ENCODE measurements at places on chromosomes 3 and 15. TPM values are rescaled to one million over a fixed set of nuclear protein-coding genes. Genes with fewer than 3 reads are reported as not detected.

- no peak overlapping the region for H3K4me3 ChIP-seq
- DNase-seq, result no peak
- no peaks in the 10 kb centered on the region for H3K36me3 ChIP-seq
- peaks cover 1% of the 10 kb centered on the region for H3K27me3 ChIP-seq
Measured at GRCh38 chr3:131110087-131110486, 83.4 kb downstream of the NEK11 start.

- no peak overlapping the region for H3K4me3 ChIP-seq
- 0 out of 2 replicates have a peak, but pooled peaks cover 5% of the 10 kb centered on the region for H3K27me3 ChIP-seq
- H3K36me3 ChIP-seq, result no peaks in the 10 kb centered on the region
- H3K27ac ChIP-seq, result no peak overlapping the region
- no peaks in the 10 kb centered on the region for H3K4me1 ChIP-seq
Measured at GRCh38 chr3:129954514-129954913, 20.0 kb upstream of the TRH start.

DNA sequence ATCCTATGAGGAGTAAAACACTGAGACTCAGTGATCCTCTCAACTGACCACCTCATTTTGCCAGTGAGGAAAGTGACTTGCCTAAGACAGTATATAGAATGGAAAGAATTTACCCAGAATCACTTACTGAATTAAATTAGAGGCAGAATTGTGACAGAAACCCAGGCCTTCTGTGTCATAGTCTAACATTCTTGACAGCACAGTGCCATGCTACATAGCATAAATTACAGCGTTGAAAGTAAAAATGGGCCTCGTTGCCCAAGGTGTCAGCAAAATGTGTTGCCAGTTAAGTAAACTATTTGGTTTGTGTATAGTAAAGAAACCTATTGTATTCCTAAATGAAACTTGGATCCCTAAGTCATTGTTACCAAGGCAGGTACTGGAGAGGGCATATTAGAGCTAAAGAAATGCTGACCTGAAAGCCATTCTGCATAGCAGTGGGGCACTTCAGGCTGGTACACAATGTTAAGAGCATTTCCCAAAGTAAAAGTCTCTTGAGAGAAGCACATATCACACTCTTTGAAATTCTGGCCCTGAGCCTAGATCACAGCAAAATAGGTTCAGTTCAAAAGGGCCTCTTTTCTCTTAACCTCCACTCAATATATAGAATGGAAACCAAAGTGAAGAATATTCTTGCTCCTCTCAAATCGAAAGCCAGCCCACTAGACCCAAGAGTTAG lies 53.8 kb downstream of the HMG20A start:
- no peaks in the 10 kb centered on the region for H3K4me1 ChIP-seq
- H3K4me3 ChIP-seq, result no peak overlapping the region
- H3K27ac ChIP-seq, result no peak overlapping the region

GRCh38 chr3:187900993-187901755 lies 155.9 kb upstream of the BCL6 start:
- no peak overlapping the region for H3K27ac ChIP-seq
- no peaks in the 10 kb centered on the region for H3K27me3 ChIP-seq
- H3K4me1 ChIP-seq, result peaks cover 5% of the 10 kb centered on the region
- H3K4me3 ChIP-seq, result no peak overlapping the region

GRCh38 chr3:27454914-27455313 lies 29.3 kb downstream of the SLC4A7 start:
- H3K4me1 ChIP-seq, result peaks cover 10% of the 10 kb centered on the region
- H3K36me3 ChIP-seq, result no peaks in the 10 kb centered on the region
- H3K4me3 ChIP-seq, result no peak overlapping the region
- no peak overlapping the region for H3K27ac ChIP-seq
- H3K27me3 ChIP-seq, result no peaks in the 10 kb centered on the region
- DNase-seq, result no peak

GRCh38 chr3:53156368-53156834 lies 4.6 kb upstream of the PRKCD start:
- H3K27me3 ChIP-seq, result peaks cover 9% of the 10 kb centered on the region
- H3K4me1 ChIP-seq, result no peaks in the 10 kb centered on the region
- no peak overlapping the region for H3K27ac ChIP-seq
- H3K4me3 ChIP-seq, result peak overlapping the region; percentile 52
- H3K36me3 ChIP-seq, result no peaks in the 10 kb centered on the region

DNA sequence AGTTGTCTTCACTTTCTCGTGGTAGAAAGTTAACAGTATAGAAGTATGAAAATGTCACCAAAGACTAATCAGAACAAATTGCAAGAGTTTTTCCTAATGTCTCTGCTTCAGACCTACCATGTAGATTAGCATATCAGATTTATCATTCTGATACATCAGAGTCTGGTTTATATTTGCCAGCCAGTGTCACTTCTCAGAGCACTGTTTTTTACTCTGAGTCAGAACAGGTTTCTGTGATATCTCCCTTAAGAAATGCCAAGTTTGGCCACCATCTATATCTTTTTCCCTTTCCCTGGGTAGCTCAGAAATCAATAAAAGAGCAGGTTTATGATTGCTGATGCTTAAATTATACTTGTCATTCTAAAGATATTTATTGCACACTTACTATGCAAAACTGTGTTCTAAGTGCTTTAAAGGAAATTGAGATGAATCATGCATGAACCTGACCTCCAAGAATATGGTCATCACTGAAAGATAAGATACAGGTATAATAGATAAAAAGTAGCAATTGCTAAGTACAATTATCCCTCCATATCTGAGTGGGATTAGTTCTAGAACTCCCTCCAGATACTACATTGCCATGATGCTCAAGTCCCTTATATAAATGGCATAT lies 672.7 kb upstream of the NAALADL2 start:
- H3K27ac ChIP-seq, result no peak overlapping the region
- H3K4me1 ChIP-seq, result no peaks in the 10 kb centered on the region
- no peaks in the 10 kb centered on the region for H3K36me3 ChIP-seq
- H3K27me3 ChIP-seq, result no peaks in the 10 kb centered on the region
- no peak overlapping the region for H3K4me3 ChIP-seq

- DNase-seq, result no peak
- no peak overlapping the region for H3K4me3 ChIP-seq
- H3K27ac ChIP-seq, result no peak overlapping the region
- no peaks in the 10 kb centered on the region for H3K27me3 ChIP-seq
- no peaks in the 10 kb centered on the region for H3K4me1 ChIP-seq
Measured at GRCh38 chr3:100107221-100107814, 7.0 kb downstream of the FILIP1L start.

GRCh38 chr15:73335026-73335425 lies 33.7 kb downstream of the HCN4 start:
- H3K27ac ChIP-seq, result no peak overlapping the region
- no peak for DNase-seq
- H3K4me3 ChIP-seq, result no peak overlapping the region
- no peaks in the 10 kb centered on the region for H3K4me1 ChIP-seq
- no peaks in the 10 kb centered on the region for H3K36me3 ChIP-seq

DNA sequence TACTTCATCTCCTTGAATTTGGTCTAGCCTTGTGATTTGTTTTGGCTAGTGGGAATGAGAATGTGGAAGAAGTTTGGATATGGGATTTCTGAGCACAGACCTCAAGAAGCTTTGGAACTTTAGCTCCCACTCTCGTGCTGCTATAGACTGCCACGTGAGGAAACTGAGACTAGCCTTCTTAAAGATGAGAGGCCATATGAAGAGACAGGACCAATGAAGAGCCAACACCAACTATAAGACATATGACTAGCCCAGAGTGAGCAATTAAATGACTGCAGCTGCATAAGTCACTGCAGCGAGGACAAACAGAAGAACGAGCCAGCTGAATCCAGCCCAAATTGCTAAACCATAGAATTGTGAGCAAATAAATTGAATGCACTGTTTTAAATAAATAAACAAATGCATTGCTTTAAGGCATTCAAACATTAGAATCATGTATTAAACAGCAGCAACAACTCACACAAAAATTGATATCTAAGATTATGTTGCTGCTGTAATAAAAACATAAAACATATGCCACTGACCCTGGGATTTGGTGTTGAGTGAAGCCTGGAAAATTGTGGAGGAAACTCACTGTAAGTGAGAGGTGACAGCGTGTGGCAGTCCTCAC lies 15.7 kb upstream of the CNTN4 start:
- H3K4me3 ChIP-seq, result no peak overlapping the region
- no peak for DNase-seq
- no peaks in the 10 kb centered on the region for H3K27me3 ChIP-seq
- H3K4me1 ChIP-seq, result no peaks in the 10 kb centered on the region
- H3K36me3 ChIP-seq, result no peaks in the 10 kb centered on the region

DNA sequence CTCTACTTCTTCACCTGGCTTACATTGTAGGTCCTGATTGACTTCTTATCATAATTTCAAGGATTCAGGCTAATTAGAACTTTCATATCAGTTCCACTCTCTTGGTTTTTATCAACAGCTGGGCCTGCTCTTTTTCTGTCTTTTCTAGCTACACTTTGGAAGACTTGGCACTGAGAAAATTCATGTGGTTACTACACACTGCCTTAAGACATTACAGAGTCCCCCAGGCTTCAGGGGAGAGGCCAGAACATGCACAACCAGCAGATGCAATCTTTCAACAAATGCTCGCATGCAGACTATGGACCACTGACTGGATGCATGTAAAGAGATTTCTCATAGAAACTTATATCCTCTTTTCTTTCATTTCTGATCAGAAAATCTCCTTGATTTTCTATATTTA lies 423.5 kb downstream of the TUSC7 start:
- H3K4me1 ChIP-seq, result no peaks in the 10 kb centered on the region
- no peak for DNase-seq
- H3K4me3 ChIP-seq, result no peak overlapping the region
- H3K27ac ChIP-seq, result no peak overlapping the region

DNA sequence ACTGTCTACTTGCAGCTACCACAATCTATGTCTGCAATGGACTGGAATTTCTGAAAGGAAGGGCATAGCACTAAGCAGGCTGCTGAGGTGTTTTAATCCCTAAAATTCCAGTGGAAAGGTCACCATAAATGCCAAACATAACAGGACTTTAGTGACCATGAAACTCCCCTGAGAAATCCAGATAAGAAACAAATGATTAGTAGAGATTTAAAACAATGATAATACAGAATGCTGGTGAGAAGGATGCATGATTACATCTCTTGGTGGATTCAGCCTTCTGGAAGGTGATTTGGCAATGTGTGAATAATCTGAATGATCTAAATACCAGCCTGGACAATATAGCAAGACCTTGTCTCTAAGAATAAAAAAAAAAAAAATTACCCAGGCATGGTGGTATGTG lies 475.0 kb upstream of the CBLB start:
- no peaks in the 10 kb centered on the region for H3K4me1 ChIP-seq
- DNase-seq, result no peak
- no peak overlapping the region for H3K4me3 ChIP-seq

DNA sequence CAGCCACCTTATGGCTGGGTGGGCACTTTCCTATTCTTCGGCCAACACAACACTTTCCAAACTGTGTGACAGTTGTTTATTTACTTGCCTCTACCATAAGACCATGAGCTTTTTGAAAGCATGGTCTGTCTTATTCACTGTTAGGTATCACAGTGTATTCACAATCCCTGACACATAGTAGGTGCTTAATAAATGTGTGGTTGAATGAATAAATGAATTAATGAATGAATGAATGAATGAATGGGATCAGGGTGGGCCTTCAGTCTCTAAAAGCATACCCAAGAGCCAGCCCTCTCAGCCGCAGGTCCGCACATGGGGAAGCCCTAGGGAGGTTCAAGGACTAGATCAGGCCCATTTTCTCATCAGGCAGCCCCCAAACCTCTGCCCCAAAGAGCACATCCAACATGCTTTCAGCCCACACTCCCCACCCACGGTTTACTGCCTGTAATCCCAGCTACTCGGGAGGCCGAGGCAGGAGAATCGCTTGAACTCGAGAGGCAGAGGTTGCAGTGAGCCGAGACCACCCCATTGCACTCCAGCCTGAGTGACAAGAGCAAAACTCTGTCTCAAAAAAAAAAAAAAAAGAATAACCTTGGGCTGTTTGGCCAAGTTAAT lies 95.9 kb downstream of the LIPC start:
- no peak for DNase-seq
- no peak overlapping the region for H3K4me3 ChIP-seq

DNA sequence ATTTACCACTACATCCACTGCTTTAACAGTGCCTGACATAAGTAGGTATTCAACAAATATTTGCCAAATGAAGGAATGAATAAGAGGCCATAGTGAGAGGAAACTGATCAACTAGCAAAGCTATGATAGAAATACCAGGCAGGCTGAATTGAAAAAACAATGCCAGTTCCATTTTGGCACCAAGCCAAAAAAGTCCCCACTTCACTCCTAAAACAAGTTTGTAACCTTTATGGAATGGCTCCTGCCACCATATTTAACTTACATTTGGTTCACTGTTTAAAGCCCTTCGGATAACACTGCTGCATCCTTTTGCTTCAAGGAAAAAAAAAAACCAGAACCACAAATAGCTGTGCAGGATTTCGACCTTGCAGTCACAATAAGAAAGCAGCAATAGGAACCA lies 166.1 kb downstream of the FRMD5 start:
- H3K4me1 ChIP-seq, result no peaks in the 10 kb centered on the region
- H3K27me3 ChIP-seq, result no peaks in the 10 kb centered on the region
- no peak overlapping the region for H3K4me3 ChIP-seq
- no peak for DNase-seq

DNA sequence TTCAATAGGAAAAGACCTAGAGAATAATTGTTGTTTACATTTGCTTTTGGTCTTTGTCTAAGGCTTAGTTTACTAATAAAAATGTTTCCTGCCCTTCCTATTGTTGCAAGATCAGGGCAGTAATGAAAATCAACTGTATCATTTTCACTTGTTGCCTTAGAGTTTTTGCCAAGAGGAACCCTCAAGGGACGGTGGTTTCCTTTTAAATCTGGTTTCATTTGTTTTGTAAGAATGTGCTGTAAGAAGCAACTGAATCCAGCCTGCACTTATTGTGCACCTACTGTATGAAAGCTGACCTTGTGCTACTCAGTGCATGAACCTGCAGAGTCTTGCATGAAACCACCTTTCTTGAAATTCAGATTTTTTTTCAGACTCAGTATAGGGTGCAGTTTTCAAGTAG lies 5.3 kb downstream of the IGF1R start:
- H3K4me3 ChIP-seq, result no peak overlapping the region
- H3K4me1 ChIP-seq, result peaks cover 12% of the 10 kb centered on the region
- DNase-seq, result no peak
- H3K27me3 ChIP-seq, result no peaks in the 10 kb centered on the region

Gene AGBL1
- not detected for total RNA-seq

Gene PLSCR2
- not detected for total RNA-seq

Gene GOLGA8S
- 0.11 TPM for total RNA-seq

All from H1 (cell line).